Urothelium cell line (cell line): ENCODE measurements at places on chromosomes 6 and 20.

- DNase-seq = no peak
Measured at GRCh38 chr20:58900397-58900796, 47.9 kb downstream of the GNAS start.

- no peak for DNase-seq
Measured at GRCh38 chr20:60117065-60117464, 158.8 kb downstream of the CDH26 start.

DNA sequence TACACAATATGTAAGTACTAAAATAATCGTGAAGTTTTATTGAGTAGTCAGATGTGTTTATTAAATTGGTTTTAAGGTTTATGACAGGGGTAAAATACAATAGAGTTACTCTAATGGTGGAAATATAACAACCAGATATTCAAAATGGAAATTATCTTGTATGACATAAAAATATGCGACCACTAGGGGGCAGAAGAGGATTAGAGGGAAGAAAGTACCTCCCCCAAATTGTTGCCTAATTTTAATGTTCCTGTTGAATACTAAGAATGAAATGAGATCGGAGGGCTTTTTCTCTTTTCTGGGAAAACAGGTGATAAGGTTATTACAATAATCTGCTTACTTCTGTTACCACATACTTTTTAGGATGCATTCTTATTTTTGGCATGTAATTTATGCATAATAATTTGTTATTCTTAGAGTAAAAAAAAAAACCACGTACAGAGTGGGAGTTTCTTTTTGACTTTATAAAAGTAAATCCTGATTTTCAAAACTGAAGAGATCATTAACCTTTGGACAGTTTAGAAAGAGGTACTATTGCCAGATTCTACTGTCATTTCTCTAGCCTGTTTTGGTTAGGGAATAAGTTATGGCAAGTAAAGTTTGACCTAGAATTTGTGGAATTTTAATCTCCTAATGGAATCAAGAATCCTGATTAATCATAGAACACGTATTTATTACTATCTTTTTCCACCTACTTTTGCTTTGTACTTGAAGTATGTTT is 159.2 kb downstream of the CD109 start:
- peak; percentile 18 for DNase-seq

DNA sequence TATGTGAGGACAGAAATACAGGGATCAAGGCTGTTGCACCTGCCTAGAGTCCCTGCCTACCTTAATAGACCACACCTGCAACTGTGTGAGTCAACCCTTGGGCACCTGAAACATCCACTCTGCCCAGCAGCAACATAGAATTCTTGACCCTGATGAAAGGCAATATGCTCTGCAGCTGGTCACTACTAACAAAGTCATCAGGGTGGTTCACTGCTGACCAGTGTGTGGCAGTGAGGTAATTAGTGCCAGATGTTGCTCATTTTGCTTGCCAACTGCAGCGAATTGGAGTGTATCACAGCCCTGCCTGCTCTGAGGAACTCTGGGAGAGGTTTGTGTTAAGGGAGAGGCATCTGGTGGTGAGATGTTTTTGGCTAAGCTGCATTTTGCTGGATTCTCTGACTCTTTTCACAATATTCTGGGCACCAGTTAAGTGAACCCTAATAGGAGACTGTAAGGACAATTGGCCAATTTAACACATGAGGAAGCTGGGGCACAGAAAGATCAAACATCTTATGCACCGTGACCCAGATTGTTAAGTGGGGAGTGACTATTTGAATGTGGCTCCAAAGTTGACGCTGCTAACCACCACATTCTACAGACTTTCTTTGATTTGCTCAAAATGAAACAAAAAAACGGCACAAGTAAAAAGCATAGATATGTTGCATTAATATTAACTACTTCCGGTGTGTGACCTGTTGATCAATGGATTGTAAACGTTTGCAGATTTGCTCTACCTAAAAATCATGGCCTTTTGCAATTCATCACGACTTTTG is 61.9 kb upstream of the OPRM1 start:
- peak; percentile 14 for DNase-seq

DNA sequence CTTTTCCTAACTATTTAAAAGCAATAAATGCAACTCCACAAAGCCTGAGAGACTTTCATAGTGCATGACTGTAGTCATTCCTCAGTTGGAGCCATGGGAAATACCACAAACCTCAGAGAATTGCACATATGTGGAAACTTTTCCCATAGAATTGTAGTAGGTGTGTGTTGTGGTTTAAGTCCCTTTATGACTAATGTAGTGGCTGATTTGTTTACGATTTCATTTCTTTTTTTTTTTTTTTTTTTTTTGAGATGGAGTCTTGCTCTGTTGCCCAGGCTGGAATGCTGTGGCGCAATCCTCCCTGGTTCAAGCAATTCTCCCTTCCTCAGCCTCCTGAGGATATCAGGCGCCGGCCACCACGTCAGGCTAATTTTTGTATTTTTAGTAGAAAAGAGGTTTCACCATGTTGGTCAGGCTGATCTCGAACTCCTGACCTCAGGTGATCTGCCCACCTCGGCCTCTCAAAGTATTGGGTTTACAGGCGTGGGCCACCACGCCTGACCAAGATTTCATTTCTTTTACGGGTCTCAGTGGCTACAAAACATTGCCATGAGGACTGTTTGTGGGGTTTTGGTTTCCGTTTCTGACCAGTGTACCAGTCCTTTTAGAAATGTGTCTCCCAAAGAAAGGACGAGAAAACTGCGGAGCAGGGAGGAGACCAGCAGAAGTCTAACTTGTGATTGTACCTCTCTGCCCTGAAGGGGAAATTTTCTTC is 212.1 kb upstream of the MARCKS start:
- DNase-seq = peak; percentile 65

DNA sequence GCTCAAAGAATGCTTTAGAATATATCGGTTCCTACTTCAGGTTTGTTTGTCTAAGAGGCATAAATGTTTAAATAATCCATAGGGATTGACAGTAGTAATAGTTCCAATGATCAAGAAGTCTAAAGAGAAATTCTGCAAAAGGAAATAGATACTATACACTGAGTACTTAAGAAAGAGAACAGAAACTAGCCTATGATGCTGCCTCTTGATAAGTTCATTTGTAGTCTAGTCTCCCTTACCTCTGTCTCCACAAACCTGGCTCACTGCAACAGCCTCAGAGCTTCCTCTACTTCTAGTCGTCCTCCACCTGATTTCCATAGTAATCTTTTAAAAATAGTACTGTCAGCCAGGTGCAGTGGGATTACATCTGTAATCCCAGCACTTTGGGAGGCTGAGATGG is 511.8 kb downstream of the LMBRD1 start:
- no peak for DNase-seq

DNA sequence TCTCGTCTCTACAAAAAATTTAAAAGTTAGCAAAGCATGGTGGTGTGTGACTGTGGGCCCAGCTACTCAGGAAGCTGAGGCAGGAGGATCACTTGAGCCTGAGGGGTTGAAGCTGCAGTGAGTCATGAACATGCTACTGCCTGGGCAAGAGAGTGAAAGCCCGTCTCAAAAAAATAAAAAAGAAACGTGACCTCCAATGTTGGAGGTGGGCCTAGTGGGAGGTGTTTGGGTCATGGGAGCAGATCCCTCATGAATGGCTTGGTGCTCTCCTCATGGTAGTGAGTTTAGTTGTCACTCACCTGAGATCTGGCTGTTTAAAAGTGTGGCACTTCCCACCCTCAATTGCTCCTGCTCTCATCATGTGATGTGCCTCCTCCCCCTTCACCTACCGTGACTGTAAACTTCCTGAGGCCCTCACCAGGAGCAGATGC is 24.3 kb downstream of the RBL1 start:
- DNase-seq = no peak

- no peak for DNase-seq
Measured at GRCh38 chr20:45308117-45308778, at the start of gene MATN4. TSS of gene MATN4 (minus strand) at chr20:45308299. CDS start at chr20:45305582, 2,717 bp downstream.

GRCh38 chr6:2600363-2600762 is 150.4 kb downstream of the MYLK4 start:
- no peak for DNase-seq

GRCh38 chr20:35007413-35007812 is 51.7 kb downstream of the MYH7B start:
- no peak for DNase-seq

- no peak for DNase-seq
Measured at GRCh38 chr6:119676230-119676629, 326.7 kb upstream of the MAN1A1 start.

DNA sequence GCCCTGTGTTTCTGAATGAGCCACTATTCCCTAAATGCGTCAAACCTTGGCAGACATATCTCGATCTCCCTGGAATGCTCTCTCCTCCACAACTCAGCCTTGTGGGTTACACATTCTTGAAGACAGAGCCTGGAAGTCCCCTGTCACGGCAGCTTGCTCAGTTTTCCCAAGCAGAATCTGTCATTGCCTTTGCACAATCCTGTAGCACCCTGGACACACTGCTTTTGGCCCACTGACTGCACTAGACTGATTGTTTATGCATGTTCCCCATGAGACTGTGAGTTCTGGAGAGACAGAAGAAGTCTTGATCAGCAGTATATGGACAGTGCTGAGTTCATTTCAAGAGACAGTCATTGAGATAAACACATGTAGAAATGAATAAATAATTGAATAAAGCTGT is 406.7 kb downstream of the CD83 start:
- no peak for DNase-seq

- DNase-seq = peak; percentile 43
Measured at GRCh38 chr20:5657190-5657875, 92.9 kb upstream of the SHLD1 start.

GRCh38 chr6:26202201-26202611 is 115.0 kb downstream of the HFE start:
- DNase-seq = no peak
